Activated naive CD8-positive, alpha-beta T cell treated with anti-CD3 and anti-CD28 coated beads, Interleukin-2, amount 50 U/mL, for 16 hours (primary cell): ENCODE measurements at places on chromosomes 5 and 9.

GRCh38 chr9:137171149-137171900 is 531 bp downstream of the TMEM210 start:
- DNase-seq, result no peak

- no peak for DNase-seq
Measured at GRCh38 chr5:139140591-139141071, 57.5 kb downstream of the SIL1 start.

- no peak for DNase-seq
Measured at GRCh38 chr9:8400378-8400777, 600.8 kb upstream of the DMAC1 start.

GRCh38 chr5:76125346-76125745 is 42.2 kb downstream of the SV2C start:
- no peak for DNase-seq

DNA sequence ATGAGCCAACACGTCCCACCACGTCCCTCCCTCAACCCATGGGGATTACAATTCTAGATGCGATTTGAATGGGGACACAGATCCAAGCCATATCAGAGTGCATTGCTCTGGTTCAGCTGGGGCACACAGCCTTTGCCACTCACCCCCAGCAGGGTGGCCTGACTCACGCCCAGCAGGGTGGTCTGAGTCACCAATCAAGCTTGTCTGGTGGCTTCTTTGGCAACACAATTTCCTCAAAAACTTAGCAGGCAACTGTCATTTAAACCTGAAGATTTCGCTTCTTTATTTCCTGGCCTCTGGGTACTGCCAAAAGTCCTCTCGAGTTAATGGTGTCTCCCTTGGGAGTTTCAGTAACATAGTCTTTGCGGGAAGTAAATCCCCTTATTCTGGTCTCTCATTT is 16.3 kb upstream of the SEMA5A start:
- DNase-seq, result no peak
